ENCODE measurements at places on chromosomes 1 and 21.

- no peak for DNase-seq
These were observed 64.4 kb upstream of the ETS2 start for GRCh38 chr21:38741092-38741949.

GRCh38 chr1:22490309-22490708, 38.7 kb downstream of the ZBTB40 start:
- no peak for DNase-seq

- no peak for DNase-seq
These were observed 178.0 kb upstream of the IVNS1ABP start for GRCh38 chr1:185495007-185495406.

DNA sequence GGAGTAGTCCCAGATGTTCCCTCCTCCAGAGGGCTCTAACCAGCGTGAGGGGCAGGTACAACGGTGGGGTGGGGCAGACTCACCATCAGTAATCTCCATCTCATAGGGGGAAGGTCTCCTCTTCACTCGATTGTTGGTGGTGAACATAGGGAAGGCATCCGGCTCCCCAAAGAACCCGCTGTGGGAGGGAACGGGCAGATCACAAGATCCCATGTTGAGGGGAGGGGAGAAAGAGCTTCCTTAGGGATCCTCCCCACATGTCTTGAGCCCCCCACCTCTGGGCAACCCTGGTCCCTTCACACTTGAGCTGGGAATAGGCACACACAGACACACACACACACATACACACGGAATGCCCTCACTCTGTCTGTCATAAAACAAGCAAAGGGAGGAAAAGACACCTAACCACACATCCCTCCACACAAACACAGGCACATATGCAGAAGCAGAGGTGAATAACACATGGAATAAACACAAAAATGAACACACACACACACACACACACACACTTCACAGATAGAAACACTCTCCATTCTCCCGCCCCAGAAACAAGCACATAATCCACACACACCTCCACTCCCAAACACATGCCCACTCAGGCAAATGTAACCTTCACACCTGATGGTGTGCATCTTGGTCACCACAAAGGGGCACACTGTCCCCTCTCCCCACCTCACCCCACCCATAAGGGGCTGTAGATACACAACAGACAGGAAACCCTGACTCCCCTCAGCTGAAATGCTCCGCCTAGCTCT, 7.9 kb downstream of the TAL1 start:
- DNase-seq: no peak

GRCh38 chr1:184615301-184615700, 139.4 kb downstream of the EDEM3 start:
- DNase-seq: no peak

GRCh38 chr1:25112400-25112799, 119.9 kb downstream of the SYF2 start:
- DNase-seq: no peak

- no peak for DNase-seq
These were observed 174.6 kb downstream of the HLX start for GRCh38 chr1:221053889-221054288.

DNA sequence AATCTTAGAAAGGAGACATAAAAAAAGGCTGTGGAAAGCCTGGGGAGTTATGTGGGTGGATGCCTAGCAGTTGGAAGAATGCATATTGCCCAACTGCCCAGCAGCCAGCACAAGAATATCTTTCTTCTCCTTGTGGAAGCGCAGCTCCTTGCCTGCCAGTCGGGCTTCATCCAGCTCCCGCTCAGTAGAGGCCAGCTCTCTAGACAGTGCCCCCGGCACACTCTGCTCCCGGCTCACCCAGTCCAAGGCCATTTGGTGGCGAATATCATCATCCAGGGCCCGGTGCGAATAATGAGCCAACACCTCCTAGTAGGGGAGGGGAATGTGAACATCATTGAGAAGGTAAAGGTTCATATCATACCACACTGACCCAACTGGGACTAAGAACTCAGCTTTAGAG, 9.0 kb upstream of the RBM8A start:
- DNase-seq: no peak

- no peak for DNase-seq
These were observed 3.2 kb downstream of the INKA2 start for GRCh38 chr1:111735858-111736544.

DNA sequence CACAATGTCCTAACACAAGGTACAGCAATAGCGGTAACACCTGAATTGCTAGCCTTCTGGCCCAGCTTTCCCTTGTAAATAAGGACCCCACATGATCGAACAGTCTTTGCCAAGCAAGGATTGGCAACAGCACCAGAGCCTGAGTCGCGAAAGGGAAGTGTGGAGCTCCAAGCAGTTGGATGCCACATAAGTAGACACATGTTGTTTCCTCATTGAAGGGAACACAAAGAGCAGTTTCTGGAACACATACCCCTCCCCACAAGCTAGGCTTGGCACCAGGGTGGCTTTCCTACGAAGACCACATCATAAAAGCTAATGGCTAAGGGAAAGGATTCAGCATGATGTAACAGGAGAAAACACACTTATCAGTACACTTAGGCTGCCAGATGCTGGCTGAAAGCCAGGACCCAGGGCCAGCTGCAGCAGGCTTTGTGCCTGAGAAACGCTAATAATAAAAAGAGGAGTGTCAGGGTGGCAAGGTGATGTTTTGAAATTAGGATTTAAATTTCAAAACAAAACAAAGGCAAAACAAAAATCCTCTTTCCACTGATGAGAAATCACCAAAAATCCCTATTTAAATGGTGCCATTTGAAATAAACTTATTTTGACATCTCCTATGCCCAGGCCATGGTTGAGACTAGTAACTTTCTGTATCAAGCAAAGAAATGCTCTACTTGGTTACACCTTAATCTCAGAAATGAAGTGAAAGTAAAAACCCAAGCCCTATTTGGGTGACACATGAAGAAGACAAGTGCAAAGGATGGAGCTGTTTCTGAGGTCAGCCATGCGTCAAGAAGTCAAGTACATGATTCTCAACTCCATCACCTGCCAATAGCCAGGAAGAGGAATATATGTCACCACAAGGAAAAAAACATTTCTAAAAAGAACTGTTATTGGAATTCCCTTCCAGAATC, 11.9 kb upstream of the CPLANE2 start:
- DNase-seq: no peak

DNA sequence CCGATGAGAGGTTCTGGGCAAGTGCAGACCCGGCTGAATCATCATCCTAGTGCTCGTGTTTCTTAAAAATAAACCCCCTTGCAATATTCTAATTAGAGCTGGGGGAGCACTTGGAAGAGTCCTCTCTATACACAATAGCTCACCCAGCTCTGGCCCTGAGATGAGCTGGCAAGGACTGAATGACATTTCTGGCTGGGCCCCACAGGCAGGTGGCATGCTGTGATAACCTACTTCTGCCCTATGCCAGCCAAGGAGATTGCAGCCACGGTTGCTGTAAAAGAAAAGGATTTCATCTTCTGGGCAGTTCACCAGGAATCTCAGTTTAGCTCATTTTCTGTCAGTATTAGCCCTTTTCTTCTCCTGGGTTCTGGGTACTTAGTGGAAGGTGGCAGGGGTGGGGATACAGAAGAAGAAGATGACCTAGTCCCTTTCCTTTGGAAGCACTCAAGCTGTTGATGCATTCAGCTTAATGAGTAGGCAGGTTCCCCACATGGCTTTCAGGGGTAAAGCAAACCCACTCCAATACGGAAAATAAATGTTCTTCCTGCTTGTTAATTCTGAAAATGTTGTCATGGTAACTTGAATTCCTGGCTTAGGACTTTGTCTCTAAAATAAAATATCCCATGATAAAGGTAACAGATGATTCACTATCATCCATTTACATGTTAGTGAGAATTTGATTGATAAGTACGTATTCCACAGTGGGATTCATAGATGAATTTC, 32.2 kb downstream of the VASH2 start:
- no peak for DNase-seq

- DNase-seq: no peak
These were observed 2217.1 kb downstream of the NCAM2 start for GRCh38 chr21:23215261-23215660.

DNA sequence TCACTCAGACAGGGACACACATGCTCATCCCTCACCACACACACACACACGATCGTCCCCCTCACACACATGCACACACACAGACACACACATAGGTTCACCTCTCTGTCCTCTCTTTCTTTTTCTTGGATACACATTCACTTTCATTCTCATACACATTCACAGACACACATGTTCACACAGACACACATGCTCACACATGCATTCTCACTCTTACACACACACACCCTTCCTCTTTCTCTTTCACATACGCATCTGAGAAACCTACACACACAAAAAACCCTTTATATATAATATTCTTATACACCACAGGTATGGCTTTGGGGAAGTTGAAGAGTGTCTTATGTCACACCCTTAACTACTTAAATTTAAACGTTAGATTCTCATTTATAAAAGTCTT, 248.6 kb upstream of the RUNX1 start:
- no peak for DNase-seq

- DNase-seq: no peak
These were observed 3.5 kb upstream of the C1orf116 start for GRCh38 chr1:207035877-207036551.
